NCI-H226 (cell line): ENCODE measurements at places on chromosomes 3 and 15.

DNA sequence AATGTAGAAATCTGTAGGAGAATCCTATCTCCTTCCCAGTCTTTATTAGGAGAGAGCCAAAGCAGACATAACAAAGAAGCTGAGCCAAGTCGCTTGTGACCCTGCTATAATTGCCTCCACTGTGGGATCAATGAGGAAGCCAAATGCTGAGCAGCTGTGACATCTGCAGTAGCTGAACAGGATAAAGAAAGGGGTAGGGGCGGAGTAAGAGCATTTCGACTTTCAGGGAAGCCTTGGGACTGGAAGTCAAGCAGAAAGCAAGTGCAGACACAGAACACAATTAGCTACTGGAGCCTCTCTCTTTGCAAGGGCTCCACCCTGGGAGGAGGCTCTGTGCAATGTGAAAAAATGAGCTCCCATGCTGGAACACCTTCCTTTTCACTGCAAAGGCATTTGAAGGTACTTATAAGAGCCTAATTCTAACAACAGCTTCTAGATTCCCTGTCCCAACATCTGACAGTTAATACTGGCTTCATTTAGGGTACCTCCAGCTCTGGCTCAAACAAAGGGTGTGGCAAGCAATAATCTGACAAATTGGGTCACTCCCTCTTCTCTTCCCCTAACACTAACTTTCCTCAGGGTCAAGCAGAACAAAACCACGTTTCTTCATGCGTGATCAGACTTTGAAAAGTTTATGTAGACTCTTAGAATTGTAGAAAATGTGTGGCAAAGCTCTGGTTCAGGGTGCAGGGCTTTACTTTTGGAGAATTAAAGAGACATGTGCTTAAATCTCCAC is 166.4 kb downstream of the CADPS start:
- DNase-seq: no peak

- DNase-seq: no peak
Measured at GRCh38 chr3:87495938-87496337, 219.6 kb upstream of the POU1F1 start.

GRCh38 chr15:101561584-101561906 is 72.0 kb upstream of the PCSK6 start:
- no peak for DNase-seq

DNA sequence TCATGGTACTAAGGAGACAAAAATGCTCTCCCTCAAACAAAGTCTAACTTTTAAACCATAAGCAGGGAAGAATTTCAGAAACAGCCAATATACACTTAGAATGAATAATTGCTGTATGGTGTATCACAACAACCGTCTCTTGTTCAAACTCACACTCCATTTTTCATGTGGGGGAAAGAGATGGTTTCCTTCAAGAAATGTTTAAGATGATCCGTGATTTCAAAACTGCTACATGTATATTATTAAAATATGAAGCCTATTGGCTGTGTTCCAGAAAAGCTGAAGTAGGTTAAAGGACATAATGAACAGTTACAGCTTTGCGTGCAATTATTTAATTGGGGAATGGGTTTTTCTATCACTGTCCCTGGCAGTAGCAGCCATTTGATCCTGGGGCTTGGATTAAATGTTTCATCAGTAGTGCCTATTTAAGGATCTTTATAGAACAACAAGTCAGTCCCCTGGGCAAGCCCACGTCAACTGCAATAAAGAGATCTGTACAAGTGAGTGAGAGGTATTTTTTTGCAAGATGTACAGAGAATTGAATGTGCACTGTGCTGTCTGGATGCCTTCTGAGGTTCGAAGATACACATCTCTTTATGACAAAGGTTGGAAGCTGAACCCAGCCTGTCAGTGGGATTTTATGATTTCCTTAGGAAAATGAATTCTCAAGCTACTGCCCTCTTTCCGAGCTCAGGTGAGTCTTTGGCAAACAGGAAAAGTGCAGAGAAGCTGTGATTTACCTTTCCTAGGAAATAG is 337.2 kb upstream of the RARB start:
- no peak for DNase-seq

DNA sequence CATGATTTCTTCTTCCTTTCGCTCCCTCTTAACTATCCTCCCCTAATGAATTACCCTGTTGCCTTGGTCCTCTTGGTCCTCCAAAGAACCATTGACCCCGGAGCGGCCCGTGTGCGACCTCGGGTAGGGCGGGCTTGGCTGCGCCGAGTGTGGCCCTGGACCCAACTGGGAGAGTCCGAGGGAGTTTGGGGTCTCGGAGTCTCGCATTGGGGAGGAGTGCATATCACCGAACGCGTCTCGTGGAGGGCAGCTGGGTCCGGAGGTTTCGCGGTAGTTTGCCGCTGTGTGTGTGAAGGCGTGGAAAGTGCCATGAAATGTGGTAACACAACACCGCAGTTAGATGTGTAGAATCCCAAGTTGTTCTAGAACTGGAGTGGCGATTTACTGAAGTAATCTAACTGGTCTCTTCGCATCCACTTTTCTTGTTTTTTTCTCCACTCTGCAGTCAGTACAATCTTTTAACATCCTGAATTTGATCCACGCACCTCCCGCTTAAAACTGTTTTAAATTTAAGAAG is 363 bp downstream of the GTF2E1 start:
- DNase-seq: no peak

DNA sequence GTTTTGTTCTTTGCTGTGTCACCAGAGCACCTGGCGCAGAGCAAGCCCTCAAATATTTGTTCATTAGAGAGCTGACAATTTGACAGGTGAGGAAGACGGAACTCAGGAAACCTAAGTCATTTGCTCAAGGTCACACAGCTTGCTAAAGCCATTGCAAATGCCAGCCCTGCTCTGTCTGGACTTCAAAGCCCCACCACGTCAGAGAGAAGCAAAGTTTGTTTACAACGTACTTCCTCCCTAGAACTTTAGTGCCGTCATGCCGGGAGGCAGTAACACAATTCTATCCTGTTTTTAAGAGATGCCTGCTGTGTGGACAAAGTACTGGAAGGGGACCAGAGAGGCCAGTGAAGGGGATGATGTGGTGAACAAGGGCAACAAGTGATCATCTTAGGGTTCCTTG is 216.6 kb upstream of the PRICKLE2 start:
- no peak for DNase-seq

- DNase-seq: no peak
Measured at GRCh38 chr3:170154569-170155143, 26.9 kb downstream of the PHC3 start.

DNA sequence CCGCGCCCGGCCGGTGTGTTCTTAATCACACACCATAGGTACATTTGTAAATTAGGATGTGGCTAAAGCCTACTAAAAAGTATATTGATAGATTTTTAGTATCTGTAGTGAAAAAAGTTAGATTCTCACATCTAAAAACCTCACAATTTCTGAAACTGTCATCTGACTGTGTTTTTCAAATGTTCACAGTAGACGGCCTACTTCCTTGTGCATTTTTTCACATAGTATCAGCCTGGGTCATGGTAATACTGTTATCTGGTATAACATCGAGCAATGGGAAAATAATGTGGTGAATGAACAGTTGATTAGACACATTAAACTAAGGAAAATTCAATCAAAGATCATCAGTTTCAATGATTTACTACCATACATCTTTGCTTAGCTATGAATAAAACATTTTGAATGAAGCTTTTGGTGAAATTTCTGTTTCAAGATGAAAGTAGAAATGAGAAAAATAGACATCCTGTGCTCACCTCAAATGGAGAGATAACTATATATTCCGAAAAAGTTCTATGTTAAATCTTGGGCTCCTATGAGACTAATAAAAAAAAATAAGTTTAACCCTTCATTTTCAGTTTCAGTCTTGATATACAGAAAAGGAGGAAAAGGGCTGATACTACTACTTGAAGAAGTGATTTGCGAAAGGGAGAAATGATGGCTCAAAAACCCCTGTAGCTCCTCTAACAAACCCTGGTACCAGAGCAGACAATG is 262.7 kb downstream of the ZBTB20 start:
- DNase-seq: no peak

GRCh38 chr3:17032407-17033034 is 147.8 kb downstream of the PLCL2 start:
- peak; percentile 18 for DNase-seq

GRCh38 chr3:45507820-45508317 is 86.7 kb upstream of the LIMD1 start:
- no peak for DNase-seq

GRCh38 chr3:152557302-152557999 is 277.5 kb upstream of the P2RY1 start:
- DNase-seq: no peak

GRCh38 chr15:70559265-70560239 is 203.8 kb downstream of the UACA start:
- DNase-seq: no peak

DNA sequence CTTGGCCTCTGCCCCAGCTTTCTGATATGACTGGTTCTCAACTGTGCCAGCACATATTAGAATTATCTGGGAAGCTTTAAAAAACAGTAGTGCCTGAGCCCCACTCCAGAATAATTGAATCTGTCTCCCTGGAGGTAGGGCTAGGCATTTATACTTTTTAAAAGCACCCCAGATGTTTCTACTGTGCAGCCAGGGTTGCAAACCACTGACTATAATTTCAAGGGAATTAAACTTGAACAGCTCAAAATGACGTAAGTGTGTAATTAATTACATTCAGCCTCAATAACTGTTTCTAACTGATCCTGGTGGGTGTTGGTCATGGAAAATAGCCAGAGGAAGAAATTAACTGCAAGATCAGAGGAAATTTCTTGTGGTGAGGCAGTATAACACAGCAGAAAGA is 4.4 kb upstream of the IRAK2 start:
- no peak for DNase-seq

DNA sequence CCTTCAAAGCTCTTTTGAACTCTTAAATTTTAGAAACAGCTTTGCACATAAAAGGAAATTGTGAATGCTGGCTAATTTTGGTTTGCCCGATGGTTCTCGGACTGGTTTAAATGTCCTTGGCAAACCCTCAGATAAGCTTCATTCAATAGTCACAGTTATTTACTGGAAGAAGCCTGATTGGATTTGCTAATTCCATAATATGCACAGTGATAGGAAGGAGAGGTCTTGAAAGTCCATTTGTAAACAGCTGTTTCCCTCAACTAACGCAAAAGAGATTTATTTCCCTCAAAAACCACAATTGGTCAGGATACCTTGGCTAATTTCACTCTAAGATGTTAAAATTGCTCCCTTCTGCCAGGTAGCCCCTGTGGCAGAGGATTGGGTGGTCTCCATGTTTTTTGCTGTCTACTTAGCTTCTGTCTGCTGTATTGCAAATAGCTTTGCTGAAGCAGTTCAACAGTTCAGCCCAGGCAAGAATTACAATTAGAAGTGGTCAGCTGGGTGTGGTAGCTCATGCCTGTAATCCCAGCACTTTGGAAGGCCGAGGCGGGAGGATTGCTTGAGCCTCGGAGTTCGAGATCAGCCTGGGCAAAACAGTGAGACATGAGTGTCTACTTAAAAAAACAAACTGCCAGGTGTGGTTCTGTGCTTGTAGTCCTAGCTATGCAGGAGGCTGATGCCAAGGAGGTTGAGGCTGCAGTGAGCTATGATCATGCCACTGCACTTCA is 30.6 kb upstream of the PROK2 start:
- no peak for DNase-seq

GRCh38 chr15:72169236-72169920 is 28.2 kb downstream of the GRAMD2A start:
- DNase-seq: no peak

GRCh38 chr3:182139627-182140357 is 428.1 kb downstream of the SOX2 start:
- DNase-seq: no peak

GRCh38 chr15:65223996-65224395 is 12.7 kb upstream of the CILP start:
- DNase-seq: no peak

- DNase-seq: no peak
Measured at GRCh38 chr3:187025254-187025655, 94.9 kb downstream of the ST6GAL1 start.

DNA sequence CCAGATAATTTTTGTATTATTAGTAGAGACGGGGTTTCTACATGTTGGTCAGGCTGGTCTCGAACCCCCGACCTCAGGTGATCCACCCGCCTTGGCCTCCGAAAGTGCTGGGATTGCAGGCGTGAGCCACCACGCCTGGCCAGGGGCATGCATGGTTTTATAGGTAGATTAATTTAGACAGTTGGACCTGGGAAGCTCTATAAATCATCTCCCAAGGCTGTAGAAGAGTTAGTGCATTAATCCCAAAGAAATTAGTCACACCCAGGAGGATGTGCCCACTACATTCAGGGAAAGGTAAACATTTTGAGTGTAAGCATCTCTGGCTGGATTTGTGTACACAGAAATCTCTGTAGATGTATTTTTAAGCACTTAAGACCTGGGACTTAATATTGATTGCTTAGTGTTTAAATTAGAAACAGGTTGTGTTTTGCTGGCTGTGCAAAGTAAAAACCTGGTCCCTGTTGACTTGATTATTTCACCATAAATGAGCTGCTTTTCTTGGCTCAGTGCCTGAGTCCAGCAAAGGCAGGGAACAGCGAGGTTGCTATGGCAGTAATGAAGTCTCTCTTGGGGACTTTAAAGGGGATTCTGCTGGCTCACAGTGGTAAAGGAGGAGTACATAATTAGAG is 19.2 kb downstream of the EXOSC7 start:
- no peak for DNase-seq

- peak; percentile 3 for DNase-seq
Measured at GRCh38 chr15:34514251-34514670, 69.2 kb downstream of the GOLGA8B start.

GRCh38 chr3:31377045-31377642 is 155.6 kb upstream of the STT3B start:
- peak; percentile 63 for DNase-seq

DNA sequence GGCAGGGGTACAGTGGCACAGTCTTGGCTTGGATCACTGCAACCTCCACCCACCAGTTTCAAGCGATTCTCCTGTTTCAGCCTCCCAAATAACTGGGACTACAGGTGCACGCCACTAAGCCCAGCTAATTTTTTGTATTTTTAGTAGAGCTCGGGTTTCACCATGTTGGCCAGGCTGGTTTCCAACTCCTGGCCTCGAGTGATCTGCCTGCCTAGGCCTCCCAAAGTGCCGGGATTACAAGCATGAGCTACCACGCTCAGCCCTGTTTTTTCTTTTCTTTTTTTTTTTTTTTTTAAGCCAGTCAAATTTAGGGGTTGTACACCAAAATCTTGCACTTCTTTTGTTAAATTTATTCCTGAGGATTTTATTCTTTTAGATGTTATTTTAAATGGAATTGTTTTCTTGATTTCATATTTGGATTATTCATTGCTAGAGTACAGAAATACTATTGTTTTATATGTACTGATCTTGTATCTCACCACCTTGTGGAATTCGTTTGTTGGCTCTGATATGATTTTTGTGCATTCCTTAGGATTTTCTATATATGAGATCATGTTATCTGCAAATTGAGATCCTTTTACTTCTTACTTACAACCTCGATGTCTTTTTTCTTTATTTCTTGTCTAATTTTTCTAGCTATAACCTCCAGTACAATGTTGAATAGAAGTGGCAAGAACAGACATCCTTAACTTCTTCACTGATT is 65.6 kb downstream of the ZNF609 start:
- DNase-seq: peak; percentile 28
